ENCODE measurements at places on chromosomes 1 and 21. TPM values are rescaled to one million over a fixed set of nuclear protein-coding genes. Genes with fewer than 3 reads are reported as not detected.

OR6K3 gene
- polyA plus RNA-seq, result not detected

PGLYRP4 gene
- not detected for polyA plus RNA-seq

NPPB gene
- polyA plus RNA-seq, result not detected

RPF1 gene
- polyA plus RNA-seq, result 28.0 TPM

LRRN2 gene
- 6.1 TPM for polyA plus RNA-seq

IFI16 gene
- polyA plus RNA-seq, result 52.1 TPM

TAS1R3 gene
- 2.0 TPM for polyA plus RNA-seq

PADI4 gene
- polyA plus RNA-seq, result 1.00 TPM

OR2T11 gene
- polyA plus RNA-seq, result not detected

AK2 gene
- polyA plus RNA-seq, result 126 TPM

LCE1E gene
- polyA plus RNA-seq, result not detected

PLXNA2 gene
- 43.2 TPM for polyA plus RNA-seq

TLCD4 gene
- 5.6 TPM for polyA plus RNA-seq

LRRC8C gene
- 11.2 TPM for polyA plus RNA-seq

- no peak overlapping the region for H3K27ac ChIP-seq
- H3K4me1 ChIP-seq, result peaks cover 8% of the 10 kb centered on the region
- peaks cover 4% of the 10 kb centered on the region for H3K36me3 ChIP-seq
- DNase-seq, result no peak
Observed at GRCh38 chr1:100458661-100459357, 79.1 kb upstream of the GPR88 start.

DNA sequence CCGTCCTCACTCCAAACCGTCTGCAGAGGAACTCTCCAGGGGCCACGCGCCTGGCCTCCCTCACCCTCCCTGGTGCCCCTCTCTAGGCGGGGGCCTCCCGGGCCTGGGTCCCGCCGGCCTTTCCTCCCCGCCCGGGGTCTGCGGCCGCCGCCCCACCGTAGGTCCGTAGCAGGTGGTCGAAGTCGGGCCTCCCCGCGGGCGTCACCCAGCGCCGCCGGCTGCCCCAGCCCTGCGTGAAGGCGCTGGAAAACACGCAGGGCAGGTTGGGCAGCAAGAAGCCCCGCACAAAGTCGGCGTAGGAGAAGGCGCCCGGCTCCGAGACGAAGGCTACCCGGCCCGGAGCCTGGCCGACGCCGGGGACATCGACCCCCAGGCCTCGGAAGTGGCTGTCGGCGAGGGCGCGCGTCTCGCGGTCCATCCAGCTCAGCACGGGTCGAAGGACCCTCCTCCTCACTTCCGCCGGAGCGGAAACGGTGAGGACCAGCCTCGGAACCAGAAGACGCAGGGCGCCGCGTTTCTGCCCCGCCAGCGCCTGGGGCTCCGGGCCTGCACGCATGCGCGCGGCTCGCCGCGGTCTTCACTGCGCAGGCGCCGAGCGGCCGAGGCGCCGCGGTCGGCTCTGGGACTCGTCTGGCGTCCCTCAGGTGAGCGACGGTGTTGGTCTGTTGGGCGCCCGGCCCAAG, at the start of the genes JMJD4 and SNAP47:
Gene JMJD4, minus strand, starts transcription at position 447 of the 683 bp plus-strand sequence. Its CDS starts 29 bp downstream, at position 418.
Gene SNAP47, plus strand, starts transcription at position 580 of the 683 bp plus-strand sequence. CDS start 12,302 bp downstream, outside the sequence.
- H3K27me3 ChIP-seq, result no peaks in the 10 kb centered on the region
- H3K27ac ChIP-seq, result peak within 1 kb of the TSS; percentile 69
- peak within 1 kb of the TSS; percentile 88 for H3K4me3 ChIP-seq
- H3K4me1 ChIP-seq, result peaks cover 42% of the 10 kb centered on the region

- H3K27me3 ChIP-seq, result peaks cover 8% of the 10 kb centered on the region
- no peaks in the 10 kb centered on the region for H3K36me3 ChIP-seq
- DNase-seq, result no peak
Observed at GRCh38 chr1:29682171-29682918, 446.0 kb downstream of the PTPRU start.

GRCh38 chr1:61077676-61078541, 4.5 kb upstream of the NFIA start:
- H3K27me3 ChIP-seq, result no peaks in the 10 kb centered on the region
- peak overlapping the region; percentile 68 for H3K4me3 ChIP-seq
- peak overlapping the region; percentile 96 for H3K27ac ChIP-seq
- DNase-seq, result peak; percentile 100
- H3K4me1 ChIP-seq, result peaks cover 31% of the 10 kb centered on the region

- H3K4me1 ChIP-seq, result peaks cover 32% of the 10 kb centered on the region
- H3K27ac ChIP-seq, result peak overlapping the region; percentile 45
- peaks cover 19% of the 10 kb centered on the region for H3K27me3 ChIP-seq
Observed at GRCh38 chr1:210233495-210234328, 1.1 kb downstream of the SERTAD4 start.

- H3K27ac ChIP-seq, result no peak overlapping the region
- H3K4me3 ChIP-seq, result no peak overlapping the region
- H3K4me1 ChIP-seq, result no peaks in the 10 kb centered on the region
Observed at GRCh38 chr21:25676451-25676850, 37.4 kb downstream of the JAM2 start.

DNA sequence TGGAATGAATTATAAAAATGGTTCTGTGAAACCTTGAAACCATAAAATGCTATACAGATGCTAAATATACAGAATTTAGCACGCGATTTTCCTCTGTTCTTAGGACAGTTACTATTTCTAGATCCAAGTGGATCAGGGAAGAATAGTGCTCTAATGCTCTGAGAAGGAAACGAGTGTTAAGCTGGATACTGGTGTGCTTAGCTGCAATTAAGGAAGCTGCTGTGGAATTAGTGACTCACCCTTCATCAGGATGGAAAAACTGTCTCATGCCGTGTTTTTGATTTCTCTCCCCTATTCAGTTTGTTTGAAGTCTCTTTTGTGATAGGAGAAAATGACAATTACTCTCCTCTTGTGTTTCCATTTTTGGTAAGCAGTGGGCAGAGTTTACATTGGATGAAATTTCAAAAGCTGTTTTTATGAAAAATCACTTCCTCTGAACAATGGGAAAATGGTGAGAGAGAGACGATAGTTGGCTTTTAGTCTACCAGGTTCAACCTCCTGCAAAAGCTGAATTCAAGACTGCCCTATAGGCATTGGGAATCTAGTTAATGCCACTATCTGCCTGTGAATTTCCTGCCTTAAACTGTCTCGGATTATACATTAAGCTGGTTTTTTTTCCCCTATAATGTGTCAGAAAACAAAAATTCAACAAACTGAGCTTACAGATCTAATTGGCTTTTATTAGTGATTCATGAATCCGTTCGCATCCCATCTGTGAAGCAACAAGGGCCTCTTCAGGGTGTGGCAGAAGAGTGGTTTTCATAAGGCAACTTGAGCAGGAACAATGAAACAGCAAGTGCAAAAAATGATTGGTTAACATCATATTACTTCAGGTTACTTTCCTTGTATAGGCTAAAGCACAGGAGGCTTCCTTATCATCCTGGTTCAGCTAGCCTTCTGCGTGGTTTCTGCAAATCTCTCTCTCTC, 179.8 kb downstream of the ST6GALNAC3 start:
- peaks cover 8% of the 10 kb centered on the region for H3K4me1 ChIP-seq
- H3K27me3 ChIP-seq, result no peaks in the 10 kb centered on the region
- H3K27ac ChIP-seq, result peak overlapping the region; percentile 42
- no peaks in the 10 kb centered on the region for H3K36me3 ChIP-seq

GRCh38 chr1:107879346-107879745, 85.6 kb downstream of the VAV3 start:
- no peak overlapping the region for H3K4me3 ChIP-seq
- H3K27ac ChIP-seq, result no peak overlapping the region
- no peaks in the 10 kb centered on the region for H3K27me3 ChIP-seq
- DNase-seq, result no peak
- no peaks in the 10 kb centered on the region for H3K4me1 ChIP-seq
- no peaks in the 10 kb centered on the region for H3K36me3 ChIP-seq

- H3K4me1 ChIP-seq, result peaks cover 41% of the 10 kb centered on the region
- peaks cover 37% of the 10 kb centered on the region for H3K36me3 ChIP-seq
- H3K27ac ChIP-seq, result no peak overlapping the region
- no peak overlapping the region for H3K4me3 ChIP-seq
- no peak for DNase-seq
Observed at GRCh38 chr1:31679091-31679490, 24.7 kb downstream of the COL16A1 start.

GRCh38 chr1:174393885-174394284, 53.9 kb upstream of the GPR52 start:
- no peaks in the 10 kb centered on the region for H3K4me1 ChIP-seq
- H3K27me3 ChIP-seq, result no peaks in the 10 kb centered on the region
- no peak for DNase-seq
- no peak overlapping the region for H3K27ac ChIP-seq
- H3K36me3 ChIP-seq, result no peaks in the 10 kb centered on the region

DNA sequence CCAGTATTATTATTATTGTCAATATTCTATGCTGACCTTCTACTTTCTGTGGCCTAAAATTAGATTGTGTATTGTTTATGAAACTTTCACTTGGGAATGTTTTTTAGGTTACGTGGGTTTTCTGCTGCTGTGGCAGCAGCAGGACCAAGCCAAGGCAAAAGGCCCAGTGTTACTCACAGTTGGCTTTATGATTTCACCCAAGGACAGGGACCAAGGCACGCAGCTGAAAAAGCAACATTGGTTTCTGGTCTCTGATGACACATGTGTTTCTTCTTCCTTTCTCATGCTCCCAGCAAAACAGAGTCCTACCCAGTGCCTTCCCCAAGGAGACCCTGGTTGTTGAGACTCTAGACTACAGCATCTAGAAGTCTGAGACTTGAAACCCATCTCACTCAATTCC, 413.7 kb downstream of the SETD4 start:
- H3K4me1 ChIP-seq, result no peaks in the 10 kb centered on the region
- no peak overlapping the region for H3K4me3 ChIP-seq
- H3K27me3 ChIP-seq, result no peaks in the 10 kb centered on the region
- DNase-seq, result no peak
- no peak overlapping the region for H3K27ac ChIP-seq

GRCh38 chr1:89519779-89520358, 4.8 kb upstream of the LRRC8B start:
- no peak overlapping the region for H3K27ac ChIP-seq
- H3K27me3 ChIP-seq, result peaks cover 3% of the 10 kb centered on the region
- no peak overlapping the region for H3K4me3 ChIP-seq
- no peaks in the 10 kb centered on the region for H3K36me3 ChIP-seq
- no peak for DNase-seq

- peaks cover 18% of the 10 kb centered on the region for H3K4me1 ChIP-seq
- no peak overlapping the region for H3K4me3 ChIP-seq
- no peaks in the 10 kb centered on the region for H3K27me3 ChIP-seq
- H3K27ac ChIP-seq, result no peak overlapping the region
- no peak for DNase-seq
Observed at GRCh38 chr1:65423884-65424572, 3.6 kb downstream of the LEPR start.

DNA sequence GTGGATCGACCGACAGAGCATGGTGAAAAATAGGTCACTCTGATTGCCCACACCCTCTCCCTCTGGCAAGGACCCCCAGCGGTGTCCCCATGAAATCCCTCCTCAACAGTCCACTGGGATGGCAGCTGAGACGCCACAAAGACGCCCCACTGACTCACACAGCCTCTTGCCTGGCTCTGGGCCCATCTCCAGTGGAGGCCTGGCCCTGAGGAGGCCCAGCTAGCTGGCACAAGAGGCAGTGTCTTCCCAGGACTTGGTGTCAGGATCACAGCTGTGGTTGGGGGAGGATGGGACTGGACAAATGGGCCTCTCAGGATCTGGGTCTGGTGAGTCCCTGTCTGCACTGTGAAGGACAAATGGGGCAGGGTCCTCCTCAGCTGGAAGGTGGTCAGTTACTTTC, 4.6 kb downstream of the ALX3 start:
- H3K27me3 ChIP-seq, result peaks cover 58% of the 10 kb centered on the region
- no peak overlapping the region for H3K4me3 ChIP-seq
- H3K27ac ChIP-seq, result no peak overlapping the region
- DNase-seq, result no peak
- peaks cover 15% of the 10 kb centered on the region for H3K36me3 ChIP-seq

- peaks cover 36% of the 10 kb centered on the region for H3K4me1 ChIP-seq
- H3K27me3 ChIP-seq, result peaks cover 4% of the 10 kb centered on the region
- H3K4me3 ChIP-seq, result no peak overlapping the region
- DNase-seq, result no peak
- no peaks in the 10 kb centered on the region for H3K36me3 ChIP-seq
Observed at GRCh38 chr1:9275567-9276034, 17.1 kb upstream of the SPSB1 start.

- no peaks in the 10 kb centered on the region for H3K36me3 ChIP-seq
- no peaks in the 10 kb centered on the region for H3K4me1 ChIP-seq
- no peaks in the 10 kb centered on the region for H3K27me3 ChIP-seq
- DNase-seq, result no peak
- no peak overlapping the region for H3K4me3 ChIP-seq
Observed at GRCh38 chr1:48006264-48006663, 9.1 kb upstream of the TRABD2B start.

- H3K27ac ChIP-seq, result no peak overlapping the region
- H3K27me3 ChIP-seq, result no peaks in the 10 kb centered on the region
- no peaks in the 10 kb centered on the region for H3K36me3 ChIP-seq
- DNase-seq, result no peak
- H3K4me3 ChIP-seq, result no peak overlapping the region
Observed at GRCh38 chr21:27586986-27587385, 620.1 kb upstream of the ADAMTS5 start.

GRCh38 chr1:232695621-232696385, 65.9 kb upstream of the SIPA1L2 start:
- H3K4me1 ChIP-seq, result peaks cover 20% of the 10 kb centered on the region
- H3K27ac ChIP-seq, result no peak overlapping the region
- H3K4me3 ChIP-seq, result no peak overlapping the region
- no peak for DNase-seq
- peaks cover 11% of the 10 kb centered on the region for H3K27me3 ChIP-seq

DNA sequence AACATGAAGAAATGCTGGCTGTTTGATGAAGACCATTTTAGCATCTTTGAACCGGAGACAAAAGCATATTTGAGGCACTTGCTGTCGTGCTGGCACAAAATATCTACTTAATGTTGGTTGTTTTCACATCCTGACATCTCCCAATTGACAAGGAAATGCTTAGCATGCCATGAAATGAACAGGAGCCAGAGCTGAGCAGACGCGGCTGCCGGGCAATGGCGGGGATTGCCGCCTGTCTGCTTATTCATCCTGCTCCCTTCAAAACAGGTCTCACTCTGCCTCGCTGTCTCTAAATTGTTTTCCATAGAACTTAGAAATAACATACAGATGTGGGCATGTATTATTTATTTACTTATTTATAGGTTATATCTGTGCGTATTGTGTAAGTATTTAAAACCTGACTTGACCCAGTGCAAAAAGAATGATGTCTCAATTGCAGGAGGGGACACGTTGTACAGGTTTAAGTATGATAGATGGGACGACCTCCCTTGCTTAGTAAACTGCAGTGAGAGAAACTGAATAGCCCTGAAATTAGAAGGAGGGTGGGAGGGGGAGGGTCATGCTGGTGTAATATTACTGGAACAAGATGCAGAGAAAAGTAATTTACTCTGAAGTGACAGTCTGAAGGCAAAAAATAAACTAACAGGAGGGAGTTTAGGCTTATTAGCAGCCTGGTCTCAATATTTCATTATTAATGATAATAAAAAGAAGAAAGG, 590.4 kb upstream of the PLXNA2 start:
- no peaks in the 10 kb centered on the region for H3K27me3 ChIP-seq
- no peak overlapping the region for H3K27ac ChIP-seq
- no peaks in the 10 kb centered on the region for H3K4me1 ChIP-seq
- no peaks in the 10 kb centered on the region for H3K36me3 ChIP-seq

DNA sequence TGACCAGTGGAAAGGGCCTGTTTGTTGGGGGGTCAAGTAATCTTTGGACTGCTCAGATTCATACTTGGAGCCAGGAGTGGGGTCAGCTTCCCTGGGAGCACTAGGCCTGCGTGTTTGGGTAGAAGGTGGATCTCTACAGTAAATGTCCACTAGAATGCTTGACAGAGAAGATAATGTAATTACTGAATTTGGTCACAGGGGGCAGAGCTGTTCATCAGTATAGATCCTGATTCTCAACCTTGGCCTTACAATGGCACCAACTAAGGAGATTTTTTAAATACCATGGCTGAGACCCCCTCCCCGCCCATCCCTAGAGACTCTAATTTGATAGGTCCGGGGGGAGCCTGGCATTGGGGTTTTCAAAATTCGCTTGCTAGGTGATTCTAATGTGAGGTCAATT, 217.5 kb upstream of the PLXNA2 start:
- no peak overlapping the region for H3K4me3 ChIP-seq
- no peaks in the 10 kb centered on the region for H3K4me1 ChIP-seq
- H3K36me3 ChIP-seq, result no peaks in the 10 kb centered on the region
- no peak overlapping the region for H3K27ac ChIP-seq
- no peak for DNase-seq

All from muscle of leg (tissue), 16 donors.